ENCODE measurements at places on chromosomes 4 and X. TPM values are rescaled to one million over a fixed set of nuclear protein-coding genes. Genes with fewer than 3 reads are reported as not detected.

The RHOXF2B gene
- total RNA-seq: not detected

The CTAG2 gene
- not detected for total RNA-seq

The SPP1 gene
- 2.2 TPM for total RNA-seq

The MSX1 gene
- under 0.01 TPM for total RNA-seq

The IL21 gene
- not detected for total RNA-seq
